ENCODE measurements at places on chromosomes 12 and 14.

DNA sequence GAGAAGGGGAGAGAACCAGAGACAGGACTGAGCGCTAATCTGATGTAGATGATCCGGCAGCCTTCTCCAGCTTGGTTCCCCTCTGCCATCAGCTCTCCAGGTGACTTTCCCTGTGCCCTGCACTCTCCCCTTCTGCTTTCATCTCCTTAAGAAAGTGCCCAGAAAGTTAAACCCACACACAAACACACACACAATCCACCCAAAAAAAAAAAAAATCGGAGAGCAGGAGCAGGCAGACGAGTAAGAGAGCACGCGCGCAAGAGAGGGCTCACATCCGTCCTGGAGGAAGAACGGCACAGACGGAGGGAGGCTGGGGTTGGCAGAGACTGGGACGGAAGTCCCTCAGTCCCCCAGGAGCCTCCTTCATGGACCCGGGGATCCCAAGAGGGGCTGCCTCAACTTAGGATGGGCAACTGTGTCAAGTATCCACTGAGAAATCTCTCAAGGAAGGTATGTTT lies 9.8 kb downstream of the CABP1 start:
- DNase-seq = no peak

DNA sequence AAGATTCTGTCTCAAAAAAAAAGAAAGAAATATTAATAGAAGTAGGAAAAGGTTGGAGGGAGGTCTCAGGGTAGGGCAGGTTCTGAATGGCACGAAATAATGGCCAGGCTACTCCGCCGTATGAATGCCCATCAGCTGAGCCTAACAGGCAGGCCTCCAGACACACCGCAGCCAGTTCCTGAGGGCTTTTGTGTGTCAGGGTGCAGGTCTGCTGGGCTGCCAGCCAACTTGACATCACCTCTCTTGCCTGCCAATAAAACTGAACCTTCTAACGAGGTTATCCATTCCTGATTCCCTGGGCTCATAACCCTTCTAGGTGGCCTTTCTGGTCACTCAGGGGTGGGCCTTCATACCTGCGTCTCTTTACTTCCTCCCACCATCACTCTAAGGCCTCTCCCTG lies 3.0 kb downstream of the IFI27 start:
- DNase-seq = no peak

DNA sequence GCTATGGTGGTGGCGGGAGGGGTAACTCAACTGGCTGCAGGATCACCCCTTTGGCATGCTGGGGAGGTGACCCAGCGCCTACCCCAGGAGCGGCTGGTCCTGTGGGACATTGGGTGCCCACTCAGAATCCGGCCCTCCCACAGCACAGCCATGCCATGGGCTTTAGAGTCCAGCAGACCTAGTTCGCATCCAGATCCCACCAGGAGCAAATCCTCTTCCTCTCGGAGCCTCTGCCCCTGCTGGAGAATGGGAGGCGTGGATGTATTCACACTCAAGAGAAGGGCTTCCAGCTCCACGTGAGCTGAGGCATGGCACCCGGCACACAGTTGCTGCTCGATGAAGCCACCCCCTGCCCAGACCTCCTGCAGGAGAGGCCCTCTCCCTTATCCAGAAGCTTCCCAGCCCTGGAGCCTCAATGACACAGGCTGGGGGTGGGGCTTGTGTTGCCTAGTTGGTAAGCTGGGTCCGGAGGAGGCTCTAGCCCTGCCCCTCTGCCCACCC lies 17.7 kb downstream of the FAM222A start:
- DNase-seq = no peak

DNA sequence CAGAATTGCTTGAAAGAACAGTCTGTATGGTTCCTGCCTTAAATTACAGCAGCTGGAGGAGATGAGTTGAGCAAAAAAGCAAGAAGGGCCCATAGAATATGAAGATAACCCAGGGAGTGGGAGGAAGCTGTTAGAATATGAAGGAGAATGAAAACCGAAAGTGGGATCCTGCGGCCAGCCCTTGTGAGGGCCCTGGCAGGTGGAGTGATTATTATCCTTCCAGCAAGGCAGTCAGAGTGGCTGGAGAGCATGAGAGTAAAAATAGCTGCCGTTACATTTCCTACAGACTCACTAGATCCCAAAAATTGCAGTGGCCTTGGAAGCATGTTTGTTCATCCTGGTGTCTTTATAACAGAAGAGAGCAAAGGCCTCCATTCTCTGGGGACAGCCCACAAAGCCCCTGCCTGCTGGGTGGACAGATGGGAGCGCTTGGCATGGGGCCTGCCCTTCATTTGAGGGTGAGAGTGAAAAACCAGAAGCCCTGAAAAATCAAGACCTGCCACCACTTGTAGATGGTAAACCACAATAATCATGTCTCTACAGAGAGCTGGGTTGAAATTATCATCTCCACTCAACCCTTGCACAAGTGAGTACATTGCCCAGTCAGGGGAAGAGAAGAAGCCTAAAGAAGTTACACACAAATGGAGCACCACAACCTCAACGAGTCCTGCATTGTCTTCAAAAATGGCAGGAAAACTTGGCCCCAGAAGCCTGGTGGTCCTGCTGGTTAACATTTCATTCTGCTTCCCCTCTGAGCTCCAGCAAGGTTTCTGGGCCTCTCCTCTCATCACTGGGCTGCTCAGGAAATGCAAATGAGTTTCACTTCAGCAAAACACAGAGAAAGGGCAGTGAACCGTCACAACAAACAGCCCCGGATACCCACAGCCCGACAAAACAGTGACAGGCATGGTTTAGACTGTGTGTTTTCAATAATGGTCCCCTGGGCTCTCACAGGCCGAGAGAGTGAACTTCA lies 20.5 kb downstream of the ZDHHC22 start:
- no peak for DNase-seq

- no peak for DNase-seq
Observed at GRCh38 chr14:50044042-50044651, 72.2 kb downstream of the VCPKMT start.

GRCh38 chr14:52951681-52952554 lies 1.1 kb upstream of the FERMT2 start:
- DNase-seq = peak; percentile 51

DNA sequence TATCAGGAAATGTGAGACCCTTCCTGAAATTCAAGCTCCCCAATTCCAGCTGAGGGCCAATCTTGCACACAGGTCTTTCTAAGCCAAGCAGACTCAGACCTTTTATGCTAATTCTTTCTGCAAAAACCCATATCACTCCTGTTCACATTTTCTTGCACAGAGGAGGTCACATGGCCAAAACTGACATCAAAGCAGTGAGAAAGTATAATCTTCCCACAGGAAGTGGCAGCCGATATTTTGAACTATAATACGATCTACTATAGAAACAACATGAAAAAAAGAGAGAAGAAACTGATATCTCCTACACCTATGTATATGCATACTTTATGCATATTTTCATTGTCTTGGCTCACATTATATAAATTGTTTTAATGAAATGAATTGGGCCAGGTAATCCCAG lies 132.9 kb upstream of the SSTR1 start:
- DNase-seq = no peak

DNA sequence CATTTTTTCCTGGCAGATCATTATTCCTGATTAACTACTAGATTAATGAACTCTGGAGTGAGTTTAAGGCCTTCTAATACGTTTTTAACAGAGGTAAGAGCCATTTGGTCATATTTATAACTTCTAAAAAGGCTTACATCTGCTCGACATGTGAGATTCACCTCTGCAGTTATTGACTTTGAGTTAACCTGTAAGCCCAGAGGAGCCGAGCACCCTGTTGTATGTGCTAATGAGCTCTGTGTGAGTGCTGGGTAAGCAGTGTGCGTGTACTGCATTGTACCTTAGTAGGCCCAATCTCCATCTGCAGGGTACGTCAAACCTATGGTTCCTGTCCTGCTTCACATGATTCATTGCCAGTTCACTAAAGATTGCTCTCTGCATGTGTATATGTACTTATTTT lies 18.9 kb downstream of the SLC4A8 start:
- no peak for DNase-seq

DNA sequence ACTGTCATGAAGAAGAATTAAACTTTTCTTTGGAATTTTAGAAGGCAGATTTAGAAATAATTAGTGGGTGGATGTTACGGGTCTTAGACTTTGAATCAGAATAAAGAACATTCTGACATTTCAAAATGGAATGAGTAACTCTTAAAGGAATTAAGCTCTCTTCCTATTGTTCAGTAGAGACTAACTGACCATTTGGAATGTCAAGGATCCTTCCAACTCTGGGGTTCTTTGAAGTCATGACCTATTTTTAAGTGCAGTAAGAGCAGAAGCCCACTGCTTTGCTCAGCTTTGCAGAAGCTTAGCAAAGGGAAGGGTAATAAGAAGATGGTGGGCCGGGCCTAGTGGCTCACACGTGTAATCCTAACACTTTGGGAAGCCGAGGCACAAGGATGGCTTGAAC lies 4.0 kb downstream of the CHURC1 start:
- DNase-seq = no peak

- peak; percentile 52 for DNase-seq
Observed at GRCh38 chr12:32089586-32089985, 17.1 kb upstream of the BICD1 start.

DNA sequence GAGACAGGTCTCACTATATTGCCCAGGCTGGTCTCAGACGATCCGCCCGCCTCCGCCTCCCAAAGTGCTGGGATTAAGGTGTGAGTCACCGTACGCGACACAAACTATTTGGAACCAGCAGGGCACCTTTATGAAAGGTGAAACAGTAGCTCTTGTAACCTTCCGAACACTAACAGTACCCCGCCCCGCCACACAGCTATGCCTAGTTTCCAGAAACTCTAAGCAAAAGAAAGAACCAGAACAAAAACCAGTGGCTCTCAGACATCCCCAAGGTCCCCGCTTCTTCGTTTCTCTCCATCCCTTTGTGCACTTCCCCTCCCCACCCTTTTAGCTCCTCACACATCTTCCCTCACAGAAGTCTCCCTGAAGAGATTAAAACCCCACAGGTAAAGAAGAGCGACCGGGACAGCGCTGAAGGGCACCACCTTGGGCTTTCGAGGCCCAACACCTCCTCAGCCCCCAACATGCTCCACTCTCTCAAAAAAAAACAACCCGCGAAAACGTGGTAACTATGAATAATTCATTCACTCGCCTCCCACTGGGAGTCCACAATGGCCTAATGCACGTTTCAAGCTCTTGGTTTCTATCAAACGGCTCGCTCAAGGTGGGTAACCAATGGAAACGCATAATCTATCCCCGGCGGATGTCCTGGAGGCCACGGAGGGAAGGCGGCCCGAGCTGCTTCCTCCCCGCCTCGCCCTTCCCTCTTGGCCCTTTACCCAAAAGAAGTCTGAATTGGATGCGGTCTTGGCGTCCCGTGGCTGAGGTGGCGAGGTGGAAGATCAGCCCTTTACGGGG lies 877 bp downstream of the BAG5 start:
- peak; percentile 72 for DNase-seq

DNA sequence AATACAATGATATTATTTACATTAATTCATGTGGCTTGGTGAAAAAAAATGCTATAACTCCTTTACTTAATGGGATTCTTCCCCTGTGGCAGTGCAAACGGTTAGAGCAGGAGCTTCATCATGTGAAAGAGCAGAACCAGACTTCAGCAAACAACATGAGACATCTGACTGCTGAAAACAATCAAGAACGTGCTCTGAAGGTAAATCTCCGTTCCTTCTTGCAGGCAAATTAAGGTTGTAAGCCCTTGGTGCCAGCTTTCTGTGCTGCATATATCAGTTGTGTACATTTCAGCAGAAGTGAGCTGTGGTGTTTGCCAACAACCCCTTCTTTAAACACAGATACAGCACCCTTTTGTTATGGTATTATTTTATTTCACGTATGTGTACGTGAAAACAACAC lies 171.7 kb downstream of the MIPOL1 start:
- DNase-seq = no peak

DNA sequence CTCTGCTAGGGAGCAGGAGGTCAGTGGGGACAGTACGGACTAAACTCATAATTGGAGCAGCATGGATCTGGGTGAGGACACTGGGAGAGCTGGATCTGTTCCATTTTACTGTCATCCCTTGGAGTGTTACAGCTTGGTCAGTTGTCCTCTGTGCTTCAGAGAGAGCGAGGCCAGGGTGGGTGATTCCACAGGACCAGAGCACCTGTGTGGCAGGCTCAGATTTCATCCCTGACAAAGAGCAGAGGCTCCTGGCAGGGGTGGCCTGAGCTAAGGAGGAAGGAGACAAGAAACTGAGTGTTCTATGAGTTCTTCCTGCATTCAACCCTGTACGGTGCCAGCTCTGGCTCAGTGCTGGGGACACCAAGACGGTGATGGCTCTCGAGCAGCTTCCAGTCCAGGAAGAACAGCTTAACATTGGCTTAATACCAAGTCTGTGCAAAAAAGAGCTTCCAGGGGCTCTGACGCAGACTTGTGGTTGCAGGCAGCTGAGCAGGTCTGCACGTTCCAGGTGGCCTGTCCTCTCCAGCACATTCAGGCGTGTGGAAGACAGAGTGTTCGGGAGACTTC lies 8.4 kb upstream of the PGF start:
- peak; percentile 73 for DNase-seq

DNA sequence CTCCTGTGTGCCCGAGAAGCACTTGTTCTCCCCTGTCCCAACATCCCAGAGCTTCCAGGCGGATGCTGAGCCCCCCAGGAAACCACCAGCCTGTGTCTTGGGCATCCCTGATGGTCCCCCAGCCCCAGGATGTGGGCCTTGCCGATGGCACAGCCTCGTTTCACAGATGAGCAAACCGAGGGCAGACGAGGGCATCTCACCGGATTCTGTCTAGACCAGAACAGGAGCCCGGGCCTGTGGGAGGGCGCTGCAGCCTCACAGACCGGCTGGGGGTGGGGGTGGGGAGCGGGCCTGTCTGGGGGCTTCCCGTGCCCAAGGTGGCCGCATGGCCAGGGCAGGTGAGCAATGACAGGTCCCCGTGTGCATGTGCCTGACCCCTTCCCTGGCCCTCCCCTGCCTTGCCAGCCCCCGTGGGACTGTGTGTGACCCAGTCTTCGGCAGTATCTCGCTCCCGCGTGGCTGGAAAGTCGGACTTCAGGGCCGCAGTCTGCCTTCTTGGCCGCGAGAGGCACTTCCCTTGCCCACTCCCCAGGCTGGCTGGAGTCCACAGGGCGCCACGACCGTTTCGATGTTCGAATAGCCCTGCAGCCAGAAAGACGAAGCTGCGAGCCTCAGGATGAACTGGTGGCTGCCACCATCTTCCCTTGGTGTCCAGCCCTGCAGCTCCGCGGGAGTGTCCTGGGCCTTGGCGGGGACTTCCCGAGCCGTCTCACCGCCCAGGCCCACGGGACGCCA lies 8.9 kb downstream of the RFLNA start:
- DNase-seq = no peak

DNA sequence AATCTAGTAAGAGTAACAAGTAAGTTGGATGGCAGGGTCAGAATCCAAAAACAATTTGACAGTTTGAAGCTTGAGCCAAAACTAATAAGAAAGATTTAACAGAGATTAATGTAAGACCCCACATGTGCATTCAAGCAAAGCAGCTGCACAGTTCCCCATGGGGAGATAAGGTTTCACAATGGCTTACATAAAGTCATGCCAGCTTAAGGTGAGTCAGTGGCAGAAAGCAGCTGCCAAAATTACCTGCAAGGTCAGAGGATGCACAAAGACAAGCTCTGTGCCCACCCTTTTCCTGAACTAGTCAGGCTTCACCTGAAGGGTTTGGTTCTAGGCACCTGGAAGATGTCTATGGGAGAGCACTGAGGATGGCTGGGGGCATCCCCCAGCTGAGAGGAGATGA lies 36.6 kb upstream of the KRT77 start:
- no peak for DNase-seq

Data from PC-9 (cell line).